Activated CD4-positive, alpha-beta T cell treated with anti-CD3 and anti-CD28 coated beads, Interleukin-2, amount 10 ng/mL, durations not matched to agents 7 days and 5 days (primary cell): ENCODE measurements at places on chromosomes 12 and 14.

DNA sequence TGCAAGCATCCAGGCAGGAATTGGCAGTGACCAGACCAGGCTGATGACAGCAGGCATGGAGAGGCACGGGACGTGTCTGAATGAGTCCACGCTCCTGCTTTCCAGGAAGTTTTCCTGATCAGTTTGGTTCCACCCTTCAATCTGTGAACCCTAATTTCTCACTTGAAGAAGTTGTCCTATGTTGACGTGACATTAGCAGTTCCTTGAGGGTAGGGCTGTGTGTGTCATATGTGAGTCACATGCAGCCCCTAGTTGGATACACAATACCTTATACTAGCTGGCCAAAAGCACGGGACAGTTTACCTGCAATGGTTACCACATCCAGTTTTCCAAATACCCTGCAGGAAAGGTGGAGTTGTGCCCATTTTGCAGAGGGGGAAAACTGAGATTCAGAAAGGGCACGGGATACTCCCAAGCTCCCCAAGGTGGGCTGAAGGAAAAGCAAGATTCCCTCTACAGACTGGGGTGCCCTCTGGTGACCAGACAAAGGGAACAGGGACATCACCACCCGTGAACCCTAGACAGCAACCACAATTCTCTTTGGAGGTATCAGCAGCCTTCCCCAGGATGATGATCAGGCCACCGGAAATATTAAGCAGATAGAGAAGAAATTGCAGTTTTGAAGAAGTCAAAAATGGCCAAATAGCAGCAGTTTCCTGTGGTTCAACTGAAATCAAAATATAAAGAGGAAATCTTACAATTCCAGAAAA, 194.5 kb downstream of the PHETA1 start:
- no peak for DNase-seq

GRCh38 chr14:55045087-55045486, 6.4 kb upstream of the MAPK1IP1L start:
- no peak for DNase-seq

GRCh38 chr12:93748672-93749383, 71.7 kb downstream of the CRADD start:
- DNase-seq = no peak

DNA sequence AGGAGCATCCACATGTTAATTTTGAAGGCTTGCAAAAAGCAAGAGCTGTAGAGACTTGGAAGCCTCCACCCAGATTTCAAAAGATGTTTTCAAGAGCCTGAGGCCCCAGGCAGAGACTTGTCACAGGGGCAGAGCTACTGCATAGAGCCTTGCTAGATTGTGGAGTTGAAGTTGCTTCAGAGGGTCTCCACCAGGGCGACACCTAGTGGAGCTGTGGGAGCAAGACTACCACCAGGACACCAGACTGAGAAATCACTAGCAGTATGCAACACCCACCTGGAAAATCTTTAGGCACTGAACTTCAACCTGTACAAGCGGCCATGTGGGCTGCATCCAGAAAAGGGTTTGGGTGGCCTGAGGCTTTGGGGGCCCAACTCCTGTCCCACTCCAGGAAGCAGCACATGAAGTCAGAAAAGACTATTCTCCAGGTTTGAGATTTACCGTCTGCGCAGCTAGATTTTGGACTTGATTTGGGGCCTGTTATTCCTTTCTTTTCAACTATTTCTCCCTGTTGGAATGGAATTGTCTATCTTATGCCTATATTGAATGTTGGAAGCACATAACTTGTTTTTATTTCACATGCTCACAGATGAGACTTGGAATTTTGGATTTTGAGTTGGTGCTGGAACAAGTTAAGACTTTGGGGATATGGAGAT, 508.6 kb downstream of the FLRT2 start:
- DNase-seq = peak; percentile 36

- no peak for DNase-seq
Observed at GRCh38 chr12:14138495-14138894, 157.1 kb upstream of the GRIN2B start.

GRCh38 chr12:51318846-51319599, 5.0 kb downstream of the BIN2 start:
- peak; percentile 71 for DNase-seq

GRCh38 chr12:52826611-52827498, 7.3 kb downstream of the KRT79 start:
- DNase-seq = no peak

DNA sequence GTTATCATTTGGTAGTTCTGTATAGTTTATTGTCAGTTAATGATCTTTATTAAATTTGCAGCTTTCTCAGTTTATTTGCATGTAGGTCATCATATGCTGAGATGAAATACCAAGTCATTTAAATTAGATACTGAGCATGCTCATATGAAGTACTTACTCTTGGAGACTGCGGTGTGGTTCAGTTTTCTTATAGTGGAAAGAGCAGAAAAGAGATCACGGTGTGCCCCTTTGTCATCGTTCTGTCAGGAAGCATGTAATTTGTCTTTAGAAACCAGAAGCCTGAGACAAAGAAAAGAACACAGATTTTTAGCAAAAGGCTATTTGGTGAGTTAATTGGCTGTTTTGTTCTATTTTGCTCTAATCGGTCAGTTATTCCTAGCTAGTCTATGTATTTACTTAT, 75.6 kb downstream of the PLEKHA5 start:
- DNase-seq = no peak

GRCh38 chr12:5570416-5570815, 138.5 kb downstream of the NTF3 start:
- no peak for DNase-seq

- peak; percentile 60 for DNase-seq
Observed at GRCh38 chr12:46303039-46303666, 34.3 kb upstream of the SLC38A1 start.

DNA sequence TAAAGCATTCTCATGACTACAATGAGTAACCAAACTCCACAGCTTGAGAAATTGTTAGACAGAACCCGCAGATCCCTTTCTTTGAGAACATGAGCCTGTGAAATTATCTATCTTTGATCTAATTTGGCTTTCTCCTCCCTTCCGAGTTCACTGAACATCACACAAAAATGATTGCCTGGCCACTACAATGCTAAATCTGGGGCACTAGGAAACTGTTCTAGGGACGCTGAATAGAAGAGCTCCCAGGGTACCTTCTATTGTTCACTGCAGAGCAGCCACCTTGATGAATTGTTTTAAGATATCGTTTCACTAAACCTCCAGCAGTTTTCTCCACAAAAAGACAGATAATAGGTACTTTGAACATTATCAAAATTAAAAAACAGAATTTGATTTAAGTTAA, 47.5 kb downstream of the SINHCAF start:
- no peak for DNase-seq

- no peak for DNase-seq
Observed at GRCh38 chr14:76768671-76769500, 7.6 kb downstream of the VASH1 start.

GRCh38 chr12:128914908-128915563, 61.8 kb downstream of the GLT1D1 start:
- peak; percentile 76 for DNase-seq

DNA sequence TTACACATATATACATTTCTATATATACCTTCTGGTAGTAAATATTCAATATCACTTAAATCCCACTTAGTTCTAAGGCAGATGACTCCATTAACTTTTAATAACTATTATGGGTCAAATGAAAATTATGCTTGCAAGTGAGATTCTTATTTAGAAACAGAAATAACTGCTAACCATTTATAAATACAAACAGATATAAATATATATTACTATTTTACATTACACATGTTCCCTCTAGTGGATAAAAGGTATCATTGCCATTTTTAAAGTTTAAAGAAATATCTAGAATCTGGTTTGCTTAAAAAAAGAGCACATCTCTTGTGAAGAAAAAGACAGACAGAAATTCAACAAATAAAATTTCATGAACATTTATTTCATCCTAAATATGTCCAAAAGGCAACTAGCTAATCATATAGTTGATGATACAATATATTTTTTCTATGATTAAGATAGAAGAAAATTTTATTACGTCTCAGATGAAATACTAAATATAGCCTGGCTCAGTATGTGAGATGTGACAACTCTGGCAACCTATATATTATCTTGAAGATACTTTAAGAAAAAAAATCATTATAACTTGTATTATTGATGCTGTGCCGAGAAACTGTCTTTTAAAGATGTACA, 11.7 kb upstream of the RAD51AP1 start:
- DNase-seq = no peak

DNA sequence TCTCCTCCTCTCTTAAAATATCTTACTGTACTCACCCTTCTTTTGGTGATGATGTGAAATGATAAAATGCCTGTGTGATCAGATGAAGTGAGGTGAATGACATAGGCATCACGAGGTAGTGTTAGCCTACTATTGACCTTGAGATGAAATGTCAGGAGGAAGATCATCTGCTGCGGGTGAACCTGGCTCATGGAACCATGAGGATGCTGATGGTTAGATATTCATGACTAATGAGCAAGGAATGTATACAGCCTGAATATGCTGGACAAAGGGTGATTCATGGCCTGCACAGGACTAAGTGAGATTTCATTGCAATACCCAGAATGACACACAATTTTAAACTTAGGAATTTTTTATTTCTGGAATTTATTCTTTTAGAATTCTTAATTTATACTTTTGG, 89.6 kb downstream of the DAAM1 start:
- DNase-seq = no peak

DNA sequence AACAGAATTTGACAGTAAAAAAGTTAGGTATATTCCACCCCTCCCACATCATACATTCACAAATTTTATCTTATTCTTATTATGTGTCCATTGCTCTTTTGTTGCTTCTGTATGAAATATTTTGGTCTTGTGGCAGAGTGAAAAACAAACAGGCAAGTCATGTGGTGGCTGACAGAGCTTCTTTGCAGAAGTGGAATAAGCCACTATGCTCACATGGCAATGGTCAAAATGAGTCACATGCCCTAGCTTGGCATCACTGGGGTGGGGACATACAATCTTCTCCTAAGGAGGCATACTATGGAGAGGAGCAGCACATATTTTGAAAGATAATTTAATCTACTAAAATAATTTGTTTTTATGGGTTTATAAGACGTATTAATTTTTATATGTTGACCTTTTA, 27.7 kb upstream of the CMA1 start:
- no peak for DNase-seq

DNA sequence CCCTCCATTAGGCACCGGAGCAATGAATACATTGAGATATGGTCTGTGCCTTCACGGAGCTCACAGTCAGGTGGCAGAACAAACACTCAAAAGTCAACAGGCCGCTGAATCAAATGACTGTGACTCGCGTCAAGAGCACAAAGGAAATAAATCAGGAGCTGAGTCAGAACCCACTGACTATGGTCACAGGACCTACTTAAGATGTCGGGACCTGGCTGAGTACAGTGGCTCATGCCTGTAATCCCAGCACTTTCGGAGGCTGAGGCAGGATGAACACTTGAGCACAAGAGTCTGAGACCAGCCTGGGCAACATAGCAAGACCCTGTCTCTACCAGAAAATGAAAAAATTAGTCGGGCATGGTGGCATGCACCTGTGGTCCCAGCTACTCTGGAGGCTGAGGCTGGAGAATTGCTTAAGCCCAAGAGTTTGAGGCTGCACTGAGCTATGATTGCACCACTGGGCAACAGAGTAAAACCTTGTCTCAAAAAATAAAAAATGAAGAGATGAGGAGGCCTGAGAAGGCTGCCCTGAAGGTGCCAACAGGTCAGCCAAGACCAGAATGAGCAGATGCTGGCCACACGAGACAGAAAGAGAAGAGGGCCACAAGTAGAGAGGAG, 19.9 kb downstream of the TMEM233 start:
- DNase-seq = no peak

- no peak for DNase-seq
Observed at GRCh38 chr12:114726092-114726710, 42.2 kb upstream of the TBX3 start.

GRCh38 chr12:119229837-119230236, 51.1 kb downstream of the HSPB8 start:
- no peak for DNase-seq

DNA sequence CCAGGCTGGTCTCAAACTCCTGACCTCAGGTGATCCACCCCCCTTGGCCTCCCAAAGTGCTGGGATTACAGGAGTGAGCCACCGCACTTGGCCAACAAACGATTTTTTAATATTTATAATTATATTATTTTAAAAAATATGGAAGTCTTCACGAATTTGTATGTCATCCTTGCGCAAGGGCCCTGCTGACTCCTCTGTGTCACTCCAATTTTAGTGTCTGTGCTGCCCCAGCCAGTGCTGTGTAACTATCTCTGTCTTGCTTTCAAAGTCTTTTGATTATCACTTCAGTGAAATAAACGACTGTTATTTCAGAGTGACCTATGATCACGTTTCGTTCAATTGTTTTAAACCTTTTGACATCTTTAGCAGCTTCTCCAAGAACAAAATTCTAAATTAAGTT, 13.1 kb upstream of the MMP17 start:
- DNase-seq = no peak

- no peak for DNase-seq
Observed at GRCh38 chr14:74653386-74654138, 41.5 kb upstream of the LTBP2 start.

- DNase-seq = no peak
Observed at GRCh38 chr12:16449459-16449858, 102.0 kb downstream of the MGST1 start.

- DNase-seq = no peak
Observed at GRCh38 chr12:131091976-131092691, 138.4 kb downstream of the ADGRD1 start.

DNA sequence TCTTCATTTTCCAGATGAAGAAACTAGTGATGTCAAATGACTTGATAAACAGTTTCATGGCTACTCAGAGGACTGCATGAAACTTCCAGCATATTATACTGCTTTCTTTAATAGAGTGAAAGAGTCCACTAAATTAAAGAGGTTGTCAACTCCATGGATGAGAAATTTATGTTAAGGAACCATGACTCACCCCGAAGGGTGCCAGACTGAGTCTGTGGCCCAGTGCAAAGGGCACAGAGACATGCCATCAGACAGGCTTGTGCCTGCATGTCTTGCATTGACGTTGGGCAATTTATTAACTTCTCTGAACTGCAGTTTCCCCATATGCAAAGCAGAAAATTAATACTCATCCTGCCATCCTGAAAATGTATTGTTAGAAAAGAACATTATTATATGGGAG, 382.4 kb downstream of the APAF1 start:
- DNase-seq = no peak

- DNase-seq = peak; percentile 34
Observed at GRCh38 chr12:14396071-14396470, 30.6 kb downstream of the ATF7IP start.

- DNase-seq = no peak
Observed at GRCh38 chr14:38310420-38310995, 54.6 kb upstream of the CLEC14A start.

GRCh38 chr14:103879570-103880347, 32.4 kb upstream of the PPP1R13B start:
- no peak for DNase-seq

GRCh38 chr12:3367750-3368444, 123.1 kb upstream of the PRMT8 start:
- no peak for DNase-seq

DNA sequence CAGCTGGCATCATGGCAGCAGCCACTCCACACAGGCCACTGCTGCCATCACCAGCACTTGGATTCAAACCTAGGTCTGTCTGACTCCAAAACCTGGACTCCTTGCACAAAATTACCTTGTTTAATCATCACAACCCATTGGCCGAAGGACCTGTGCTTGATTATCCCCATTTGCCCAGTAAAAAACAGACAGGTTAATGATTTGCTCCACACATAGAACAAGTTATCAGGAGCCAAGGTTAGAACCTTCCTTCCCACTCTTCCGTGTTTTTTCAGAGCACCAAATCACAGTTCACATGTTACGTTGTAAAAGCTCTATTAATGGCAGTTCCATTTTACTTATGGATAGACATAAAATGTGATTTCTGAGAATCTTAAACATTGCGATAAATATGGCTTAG, 23.5 kb upstream of the CPM start:
- no peak for DNase-seq
